ENCODE measurements at places on chromosomes 16 and 17.

DNA sequence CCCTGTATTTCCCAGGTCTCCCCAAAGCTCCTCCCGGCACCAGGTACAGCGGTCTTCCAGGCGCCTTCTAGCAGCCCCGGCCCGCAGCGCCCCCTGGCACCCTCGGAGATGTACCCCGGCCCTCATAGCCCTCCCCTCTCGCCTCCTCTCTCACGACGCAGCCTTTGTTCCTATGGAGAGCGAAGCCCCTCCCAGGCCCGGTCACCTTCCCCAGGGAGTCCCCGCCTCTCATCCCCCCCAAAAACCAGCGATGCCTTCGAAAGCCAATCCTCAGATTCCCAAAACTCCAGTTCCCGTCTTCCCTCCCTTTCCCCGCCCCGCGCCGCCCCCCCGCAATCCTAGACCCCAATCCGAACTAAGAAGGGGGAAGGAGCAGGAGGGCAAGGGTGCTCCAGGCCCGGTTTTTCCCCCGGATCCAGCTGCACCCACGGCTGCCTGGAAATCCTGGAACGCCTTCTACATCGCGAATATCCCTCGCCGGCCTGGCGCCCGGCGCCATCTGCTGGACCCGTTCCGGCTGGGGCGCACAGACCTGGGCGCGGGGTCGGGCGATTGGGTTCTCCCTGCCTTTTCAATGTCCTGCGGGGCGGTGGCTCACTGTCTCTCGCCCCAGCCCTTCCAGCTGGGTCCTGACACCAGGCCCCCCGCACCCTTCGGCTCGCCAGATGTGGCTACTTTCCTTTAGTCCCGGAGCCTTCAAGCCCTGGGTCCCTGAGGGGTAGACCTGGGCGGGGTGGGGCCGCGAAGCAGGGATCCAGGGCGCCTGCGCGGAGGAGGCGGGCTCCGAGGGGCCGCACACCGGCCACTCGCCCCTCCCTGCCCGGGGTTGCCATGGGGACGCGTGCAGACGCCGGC is at the start of gene DNAH2:
TSS of gene DNAH2 (plus strand) at position 844 of the 855 bp plus-strand sequence. CDS start 1,991 bp downstream, outside the sequence.
- no peak for DNase-seq

- DNase-seq = no peak
Observed at GRCh38 chr16:47646914-47647313, 185.8 kb downstream of the PHKB start.

DNA sequence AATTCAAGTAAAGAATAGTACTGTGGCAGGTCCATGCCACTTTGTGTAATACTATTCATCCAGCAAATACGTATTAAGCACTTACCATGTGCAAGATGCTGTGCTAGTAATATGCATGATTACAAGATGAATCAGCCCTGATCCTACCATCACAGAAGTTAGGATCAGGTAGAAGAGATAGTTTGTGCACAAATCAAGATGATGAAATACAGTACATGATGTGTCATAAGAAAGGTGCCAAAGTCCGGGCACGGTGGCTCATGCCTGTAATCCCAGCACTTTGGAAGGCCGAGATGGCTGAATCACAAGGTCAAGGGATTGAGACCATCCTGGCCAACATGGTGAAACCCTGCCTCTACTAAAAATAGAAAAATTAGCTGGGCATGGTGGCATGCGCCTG is 10.9 kb downstream of the COG4 start:
- no peak for DNase-seq

DNA sequence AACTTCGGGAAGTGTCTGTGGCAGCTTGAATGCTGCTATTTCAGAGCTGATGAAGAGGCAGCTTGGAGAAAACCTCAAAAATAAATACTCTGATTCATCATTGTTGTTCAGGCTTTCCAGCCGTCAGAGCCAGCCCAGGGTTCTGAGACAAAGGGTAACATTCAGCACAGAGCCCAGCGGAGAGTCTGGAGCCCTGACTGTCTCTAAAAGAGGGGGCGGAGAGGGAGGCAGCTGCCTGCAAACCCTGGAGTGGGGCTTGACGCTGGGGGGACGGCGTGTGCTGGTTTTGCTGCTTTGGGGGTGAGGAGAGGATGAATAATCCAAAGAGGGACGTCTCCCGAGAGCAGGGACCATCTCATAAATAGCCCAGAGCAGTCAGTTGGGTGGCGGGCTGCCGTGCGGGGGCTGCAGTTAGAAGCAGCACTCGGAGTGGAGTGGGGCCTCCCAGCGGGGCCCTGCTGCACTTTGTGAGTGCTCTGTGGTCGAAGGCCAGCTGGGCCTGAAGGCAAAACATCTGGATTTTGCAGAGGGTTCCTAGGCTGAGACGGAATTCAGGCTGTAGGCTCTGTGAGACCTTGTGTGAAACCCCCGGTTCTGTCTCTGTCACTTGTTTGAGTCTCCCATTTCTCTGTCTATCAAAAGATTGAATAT is 237.8 kb downstream of the PRKCA start:
- DNase-seq = no peak

- DNase-seq = no peak
Observed at GRCh38 chr17:33642002-33642401, 348.9 kb upstream of the ASIC2 start.

- DNase-seq = no peak
Observed at GRCh38 chr16:16041196-16041892, 91.9 kb downstream of the ABCC1 start.

DNA sequence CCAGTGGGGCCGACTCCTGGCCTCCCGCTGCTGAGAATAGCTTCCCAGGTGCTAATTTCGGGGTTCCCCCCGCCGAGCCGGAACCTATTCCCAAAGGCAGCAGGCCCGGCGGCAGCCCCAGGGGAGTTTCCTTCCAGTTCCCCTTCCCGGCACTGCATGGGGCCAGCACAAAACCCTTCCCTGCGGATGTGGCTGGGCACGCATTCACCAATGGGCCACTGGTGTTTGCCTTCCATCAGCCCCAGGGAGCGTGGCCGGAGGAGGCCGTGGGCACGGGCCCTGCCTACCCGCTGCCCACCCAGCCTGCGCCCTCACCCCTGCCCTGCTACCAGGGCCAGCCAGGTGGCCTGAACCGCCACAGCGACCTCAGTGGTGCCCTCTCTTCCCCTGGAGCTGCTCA is 24.9 kb upstream of the ZFPM1 start:
- DNase-seq = no peak

GRCh38 chr17:61345825-61346666 is 53.6 kb upstream of the TBX2 start:
- no peak for DNase-seq

DNA sequence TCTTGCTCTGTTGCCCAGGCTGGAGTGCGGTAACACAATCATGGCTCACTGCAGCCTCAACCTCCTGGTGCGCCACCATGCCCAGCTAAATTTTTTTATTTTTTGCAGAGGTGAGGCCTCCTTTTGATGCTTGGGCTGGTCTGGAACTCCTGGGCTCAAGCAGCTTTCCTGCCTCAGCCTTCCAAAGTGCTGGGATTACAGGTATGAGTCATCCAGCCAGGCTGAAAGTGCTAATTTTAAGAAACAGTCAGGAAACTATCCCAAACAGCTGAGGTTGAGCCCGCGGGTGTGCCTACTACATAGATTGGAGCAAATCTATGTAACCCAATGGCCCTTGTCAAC is 738 bp upstream of the XPO6 start:
- no peak for DNase-seq

DNA sequence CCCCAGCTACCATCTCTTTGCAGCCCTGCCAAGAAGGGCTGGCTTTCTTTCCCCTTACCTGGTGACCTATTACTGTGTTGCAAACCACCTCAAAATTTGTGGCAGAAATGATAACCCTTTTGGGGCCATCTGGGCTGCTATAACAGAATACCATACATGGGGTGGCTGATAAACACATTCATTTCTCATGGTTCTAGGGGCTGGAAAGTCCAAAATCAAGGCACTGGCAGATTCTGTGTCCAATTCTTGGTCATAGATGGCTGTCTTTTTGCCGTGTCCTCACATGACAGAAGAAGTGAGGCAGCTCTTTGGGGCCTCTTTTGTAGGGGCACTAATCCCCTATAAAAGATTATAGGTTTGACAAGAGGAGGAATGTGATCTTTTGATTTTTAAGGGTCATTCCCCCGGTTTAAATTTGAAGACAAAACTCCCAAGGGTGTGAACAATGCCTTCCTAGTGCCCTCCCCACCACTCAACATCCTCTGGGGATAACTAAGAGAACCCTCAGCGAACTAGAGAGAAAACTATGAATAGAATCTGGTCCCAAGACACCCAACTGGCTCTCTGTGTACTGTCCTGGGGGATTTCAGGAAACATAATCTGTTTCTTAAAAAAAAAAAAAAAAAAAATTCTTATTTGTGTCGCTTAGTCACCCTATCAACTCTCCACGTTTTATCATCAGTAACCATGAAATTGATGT is 1.7 kb upstream of the METTL22 start:
- no peak for DNase-seq

- no peak for DNase-seq
Observed at GRCh38 chr17:42655528-42655927, 3.6 kb upstream of the TUBG2 start.

DNA sequence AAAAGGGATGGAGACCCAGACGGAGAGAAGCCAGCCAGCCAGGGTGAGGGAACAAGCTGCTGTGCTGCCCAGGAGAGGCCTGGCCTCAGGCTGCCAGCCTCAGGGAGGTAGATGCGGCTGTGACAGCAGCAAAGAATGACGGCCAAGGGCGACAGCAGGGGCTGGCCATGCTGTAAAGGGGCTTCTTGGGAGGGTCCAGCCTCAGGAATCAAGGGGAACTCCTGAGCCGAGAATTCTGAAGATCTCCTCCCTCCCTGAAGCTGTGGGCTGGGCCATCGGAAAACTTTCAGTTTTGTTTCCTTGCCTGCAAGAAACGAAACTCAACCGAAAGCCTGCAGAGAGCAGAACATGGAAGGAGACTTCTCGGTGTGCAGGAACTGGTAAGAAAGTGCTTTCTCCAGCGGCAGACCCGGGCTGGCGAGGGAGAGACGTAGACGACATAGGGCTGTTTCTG is at the start of gene XAF1:
TSS of gene XAF1 (plus strand) at position 316 of the 454 bp plus-strand sequence. CDS start at position 349, 33 bp downstream.
- peak; percentile 53 for DNase-seq

DNA sequence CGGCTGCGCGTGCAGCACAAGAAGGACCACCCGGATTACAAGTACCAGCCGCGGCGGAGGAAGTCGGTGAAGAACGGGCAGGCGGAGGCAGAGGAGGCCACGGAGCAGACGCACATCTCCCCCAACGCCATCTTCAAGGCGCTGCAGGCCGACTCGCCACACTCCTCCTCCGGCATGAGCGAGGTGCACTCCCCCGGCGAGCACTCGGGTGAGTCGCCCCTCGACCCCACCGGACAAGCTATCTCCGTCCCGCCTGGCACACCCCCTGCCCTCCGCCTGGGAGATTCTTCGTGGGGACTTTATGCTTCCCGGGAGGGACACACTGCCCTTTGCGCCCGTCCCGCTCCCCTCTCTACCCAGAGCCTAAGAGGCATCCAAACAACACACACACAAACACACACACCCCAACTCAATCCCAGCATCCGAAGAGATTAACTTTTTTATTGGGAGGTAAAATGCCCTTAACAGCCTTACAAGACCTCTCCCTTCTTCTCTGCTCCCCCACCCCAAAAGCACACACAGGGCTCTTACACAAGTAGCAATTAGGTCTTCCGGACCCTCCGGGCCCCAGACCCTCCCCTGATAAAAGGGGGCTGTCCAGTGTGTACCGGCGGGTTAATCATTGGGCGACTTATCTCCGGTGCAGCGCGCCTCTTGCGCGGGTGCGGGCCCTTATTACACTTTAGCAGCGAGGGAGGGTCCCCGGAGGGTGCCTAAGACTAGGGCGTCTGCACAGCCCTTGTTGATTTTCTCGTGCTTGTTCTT is 2.1 kb downstream of the SOX9 start:
- DNase-seq = no peak

DNA sequence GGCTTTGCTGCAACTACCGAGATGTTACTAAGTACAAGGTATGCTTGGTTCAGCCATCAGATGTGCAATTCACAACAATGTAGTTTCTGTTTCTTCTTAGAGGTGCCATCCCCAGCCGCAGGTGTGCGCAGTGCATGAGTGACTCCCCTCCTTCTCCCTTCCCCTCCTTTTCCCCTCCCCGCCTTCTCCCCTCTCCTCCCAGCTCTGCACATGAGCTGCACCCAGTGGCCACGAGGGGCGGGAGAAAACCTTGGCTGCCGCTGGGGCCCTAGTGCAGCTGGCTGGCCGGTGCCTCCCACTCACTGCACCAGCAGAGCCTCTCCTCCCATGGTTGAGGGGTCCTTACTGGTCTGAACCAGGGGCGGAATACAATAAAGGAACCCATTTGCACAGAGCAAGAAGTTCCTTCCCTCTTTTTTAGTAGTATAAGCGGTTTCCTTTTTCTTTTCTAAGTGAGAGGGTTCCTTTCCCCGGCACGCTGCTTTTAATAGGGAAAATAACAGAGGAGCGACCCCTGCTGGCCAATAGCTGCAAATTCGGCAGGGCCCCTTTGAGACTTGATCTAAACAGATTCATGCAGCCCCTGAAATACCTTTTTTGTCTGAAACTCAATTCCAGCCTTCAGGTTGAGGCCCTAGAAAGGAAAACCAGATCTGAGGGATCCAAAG is 7.8 kb upstream of the CCL15 start:
- no peak for DNase-seq

DNA sequence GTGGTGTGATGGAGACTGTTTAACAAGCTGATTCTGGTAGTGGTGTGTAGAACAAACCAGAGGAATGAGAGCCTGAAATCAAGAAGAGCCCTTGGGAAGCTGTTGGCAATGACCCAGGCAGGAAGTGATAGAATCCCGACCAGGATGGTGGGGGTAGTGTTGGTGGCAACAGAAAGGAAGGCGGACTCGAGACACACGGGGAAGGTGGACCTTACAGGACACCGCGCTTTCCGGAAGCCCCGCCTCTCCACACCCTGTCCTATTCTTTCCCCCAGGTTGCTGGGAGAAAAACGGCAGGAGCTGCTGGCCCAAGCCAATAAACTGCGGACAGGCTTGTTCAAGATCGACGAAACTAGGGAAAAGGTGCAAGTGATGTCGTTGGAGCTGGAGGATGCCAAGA is 30.0 kb upstream of the KDM6B start:
- no peak for DNase-seq

- DNase-seq = no peak
Observed at GRCh38 chr17:41583137-41584127, 3.3 kb downstream of the KRT14 start.

Measured in stimulated activated CD8-positive, alpha-beta memory T cell treated with anti-CD3 and anti-CD28 coated beads, Interleukin-2, amount 100 ng/mL, for 1 hour (primary cell).